ENCODE measurements at places on chromosomes 5 and 9.

GRCh38 chr5:33300209-33300742 lies 140.5 kb upstream of the TARS1 start:
- no peak for DNase-seq

- DNase-seq: no peak
These were observed 147.4 kb downstream of the PBX3 start for GRCh38 chr9:125894566-125894965.

DNA sequence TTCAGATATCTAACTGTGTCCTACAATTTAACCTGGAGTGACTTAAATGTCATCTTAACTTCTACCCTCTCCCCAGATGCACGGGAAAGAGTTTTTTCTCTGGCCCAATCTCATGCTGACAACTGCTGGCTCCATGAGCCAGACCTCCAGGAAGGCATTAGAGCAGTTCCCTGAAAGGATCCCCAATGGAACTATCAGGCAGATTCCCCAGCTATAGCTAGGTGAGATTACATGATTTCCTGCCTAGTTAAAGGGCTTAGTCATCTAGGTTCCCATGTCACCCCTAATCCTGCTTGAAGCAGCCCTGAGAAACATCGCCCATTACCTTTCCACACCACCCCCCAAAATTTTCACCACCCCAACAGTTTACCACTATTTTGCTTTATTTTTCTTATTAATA lies 373.5 kb upstream of the TRPC7 start:
- DNase-seq: no peak

DNA sequence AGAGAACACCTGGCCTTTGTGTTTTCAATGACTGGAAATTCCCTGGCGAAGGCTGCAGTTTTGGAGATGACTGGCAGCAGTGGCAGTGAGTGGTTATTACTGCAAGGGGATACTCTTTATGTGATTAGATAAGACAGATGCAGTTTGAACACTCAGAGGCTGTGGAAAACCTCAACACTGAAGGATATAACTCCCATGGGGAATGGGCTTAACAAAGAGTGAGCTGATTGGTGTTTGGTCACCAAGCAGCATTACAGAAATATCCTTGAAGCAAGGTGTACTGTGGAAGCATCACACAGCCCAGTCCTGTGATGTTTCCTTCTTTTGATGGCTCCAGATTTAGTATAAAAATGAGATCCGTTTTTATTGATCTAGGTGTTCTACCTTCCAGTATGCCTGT lies 490.7 kb upstream of the PTPRD start:
- DNase-seq: no peak

- no peak for DNase-seq
These were observed 473.1 kb upstream of the GRAMD2B start for GRCh38 chr5:125950012-125950615.

DNA sequence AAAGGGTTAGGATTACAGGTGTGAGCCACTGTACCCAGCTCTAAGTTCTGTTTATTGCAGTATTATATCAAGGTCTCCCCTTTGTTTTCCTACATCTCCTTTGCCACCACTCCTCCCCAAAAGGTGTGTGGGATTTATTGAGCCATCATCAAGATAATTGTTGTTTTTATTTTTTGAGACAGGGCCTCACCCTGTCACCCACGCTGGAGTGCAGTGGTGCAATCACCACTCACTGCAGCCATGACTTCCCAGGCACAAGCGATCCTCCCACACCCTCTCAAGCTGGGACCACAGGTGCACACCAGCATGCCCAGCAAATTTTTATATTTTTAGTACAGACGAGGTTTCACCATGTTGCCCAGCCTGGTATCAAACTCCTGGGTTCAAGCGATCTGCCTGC lies 24.6 kb downstream of the SLC31A1 start:
- no peak for DNase-seq

DNA sequence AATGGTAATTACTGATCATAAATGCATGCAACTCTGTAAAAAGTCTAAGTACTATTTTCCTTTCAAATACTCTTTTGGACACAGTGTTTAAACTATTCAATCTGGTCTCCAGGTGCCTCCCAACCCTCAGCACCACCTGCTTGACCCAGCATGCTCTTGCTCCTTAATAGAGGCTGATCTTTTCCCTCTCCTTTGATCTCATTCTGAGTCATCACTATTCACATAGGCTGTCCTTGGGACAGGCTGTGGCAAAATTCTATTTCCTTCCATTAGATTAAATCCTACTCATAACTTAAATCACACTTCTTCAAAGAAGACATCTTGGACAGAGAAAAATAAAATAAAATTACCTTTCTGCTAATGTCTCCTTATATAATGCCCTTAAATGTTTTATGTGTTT lies 199.4 kb upstream of the ST8SIA4 start:
- DNase-seq: no peak

GRCh38 chr5:8098081-8098480 lies 229.1 kb downstream of the MTRR start:
- DNase-seq: no peak

DNA sequence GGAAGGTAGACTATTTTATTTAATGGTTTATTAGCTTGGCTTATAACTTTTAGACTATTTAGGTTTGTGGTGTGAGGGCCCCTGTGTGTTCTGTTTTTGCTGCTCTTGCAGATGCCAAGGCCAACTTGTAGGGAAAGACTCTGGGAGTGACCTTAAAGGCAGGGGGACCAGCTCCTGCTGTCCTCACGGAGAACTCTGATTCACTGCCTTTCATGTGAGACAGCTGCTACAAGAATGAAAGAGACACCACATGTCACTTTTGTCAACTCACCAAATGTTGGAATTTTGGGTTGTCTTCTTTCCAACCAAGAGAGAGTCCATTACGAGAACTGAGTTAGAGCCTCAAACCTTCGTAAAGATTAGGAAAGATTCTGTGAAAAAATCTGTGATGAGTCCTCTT lies 258.3 kb upstream of the ADAMTSL1 start:
- no peak for DNase-seq

- DNase-seq: no peak
These were observed 5.4 kb upstream of the CEP72 start for GRCh38 chr5:606526-607399.

All from neural progenitor cell (in vitro differentiated cells).